ENCODE measurements at places on chromosomes 2 and 18.

DNA sequence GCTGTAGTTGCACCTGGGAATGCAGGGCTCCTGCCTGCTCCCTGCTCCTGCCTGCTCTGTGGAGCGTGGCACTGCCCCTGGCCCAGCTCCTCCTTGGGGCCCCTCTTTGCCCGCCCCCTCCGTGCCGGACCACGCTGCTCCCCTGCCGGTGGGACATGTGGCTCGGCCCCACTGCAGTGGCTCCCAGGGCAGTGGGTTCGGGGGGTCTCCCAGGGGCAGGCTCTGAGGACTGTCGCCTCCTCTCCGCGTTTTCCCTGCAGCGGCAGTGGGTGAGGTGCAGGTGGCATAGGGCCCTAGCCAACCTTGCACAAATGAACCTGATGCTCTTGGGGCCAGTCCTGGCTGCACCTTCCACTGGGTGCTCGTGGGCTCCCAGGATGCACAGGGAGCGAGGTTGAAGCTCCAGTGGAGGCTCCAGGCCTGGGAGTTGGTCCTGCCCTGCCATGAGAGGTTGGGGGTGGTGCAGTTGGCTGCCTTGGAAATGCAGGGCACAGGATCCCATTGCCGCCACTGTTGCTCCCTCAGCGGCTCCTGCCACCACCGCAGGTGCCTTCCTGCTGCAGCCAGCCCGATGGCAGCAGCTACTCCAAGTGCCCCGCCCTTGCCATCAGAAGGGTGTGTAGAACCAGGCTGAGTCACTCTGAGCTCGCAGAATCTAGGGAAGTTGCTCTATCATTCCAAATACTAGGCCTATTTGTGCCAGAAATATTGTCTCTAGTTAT lies 313.1 kb upstream of the SYT4 start:
- DNase-seq, result no peak

DNA sequence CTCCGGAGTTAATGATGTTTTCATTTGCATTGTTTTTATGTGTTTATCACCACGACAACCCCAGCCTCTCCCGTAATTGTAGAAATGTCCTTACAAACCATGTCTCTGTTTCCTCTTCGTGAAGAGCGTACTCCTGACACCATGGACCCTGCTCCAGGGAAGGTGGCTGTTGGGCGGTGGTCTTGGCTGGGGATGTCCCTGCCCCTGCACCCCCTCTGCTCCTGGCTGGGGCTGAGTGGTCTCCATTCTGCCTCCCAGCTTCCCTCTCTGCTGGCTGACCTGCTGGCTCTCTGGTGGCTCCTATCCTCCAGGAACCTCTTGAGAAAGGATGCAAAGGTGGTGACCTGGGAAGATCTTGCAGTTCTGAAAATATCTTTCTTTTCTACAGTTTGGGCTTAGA lies 81.1 kb downstream of the ASB1 start:
- DNase-seq, result no peak

GRCh38 chr2:159617100-159617499 lies 752 bp upstream of the BAZ2B start:
- DNase-seq, result no peak

GRCh38 chr2:118807668-118808428 lies 39.6 kb downstream of the EN1 start:
- no peak for DNase-seq

DNA sequence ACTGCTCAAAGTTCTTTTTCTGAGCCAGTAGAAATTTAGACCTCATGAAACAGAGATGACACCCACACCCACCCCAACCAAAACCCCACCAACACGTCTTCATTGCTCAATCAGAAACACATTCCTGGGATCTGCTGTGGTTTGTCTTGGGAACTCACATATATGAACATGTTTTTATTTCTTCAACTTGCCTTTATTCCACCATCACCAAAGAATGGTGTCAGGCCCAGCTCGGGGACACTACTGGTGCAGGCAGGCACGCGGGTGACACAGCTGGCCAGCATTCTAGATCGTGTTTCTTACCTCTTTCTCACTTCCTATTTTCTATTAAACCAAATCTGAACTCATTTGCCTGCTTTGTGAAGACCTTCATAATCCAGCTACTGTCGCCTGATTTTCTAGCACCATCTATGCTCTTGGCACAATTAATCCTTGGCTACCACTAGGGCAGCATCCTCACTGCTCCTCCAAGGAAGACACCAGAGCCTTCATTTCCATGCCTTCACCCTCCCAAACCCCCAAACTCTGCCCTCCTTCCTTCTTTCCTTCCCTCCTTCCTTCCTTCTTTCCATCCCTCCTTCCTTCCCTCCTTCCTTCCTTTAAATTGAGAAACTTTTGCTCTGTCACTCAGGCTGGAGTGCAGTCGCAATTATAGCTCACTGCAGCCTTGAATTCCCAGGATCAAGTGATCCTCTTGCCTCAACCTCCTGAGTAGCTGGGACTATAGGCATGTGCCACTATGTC lies 157.1 kb downstream of the BCL2 start:
- DNase-seq, result no peak

DNA sequence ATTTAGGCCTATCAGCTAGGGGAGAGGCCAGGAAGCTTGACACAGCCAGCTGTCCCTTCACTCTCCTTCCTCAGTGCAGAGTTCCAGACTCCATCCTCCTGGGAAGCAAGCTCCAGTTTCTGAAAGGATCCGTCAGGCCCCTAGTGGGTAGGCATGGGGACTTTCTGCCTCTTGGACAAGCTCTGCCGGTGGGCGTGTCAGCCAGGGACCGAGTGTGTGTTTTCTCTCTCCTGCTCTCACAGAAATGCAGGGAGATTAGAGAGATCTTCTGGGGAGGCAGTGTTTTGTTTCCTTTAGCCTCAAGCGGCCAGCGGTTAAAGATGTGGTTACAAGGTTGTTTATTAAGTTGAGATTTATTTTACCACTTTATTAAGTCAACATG lies 29.9 kb upstream of the OTOS start:
- DNase-seq, result no peak

DNA sequence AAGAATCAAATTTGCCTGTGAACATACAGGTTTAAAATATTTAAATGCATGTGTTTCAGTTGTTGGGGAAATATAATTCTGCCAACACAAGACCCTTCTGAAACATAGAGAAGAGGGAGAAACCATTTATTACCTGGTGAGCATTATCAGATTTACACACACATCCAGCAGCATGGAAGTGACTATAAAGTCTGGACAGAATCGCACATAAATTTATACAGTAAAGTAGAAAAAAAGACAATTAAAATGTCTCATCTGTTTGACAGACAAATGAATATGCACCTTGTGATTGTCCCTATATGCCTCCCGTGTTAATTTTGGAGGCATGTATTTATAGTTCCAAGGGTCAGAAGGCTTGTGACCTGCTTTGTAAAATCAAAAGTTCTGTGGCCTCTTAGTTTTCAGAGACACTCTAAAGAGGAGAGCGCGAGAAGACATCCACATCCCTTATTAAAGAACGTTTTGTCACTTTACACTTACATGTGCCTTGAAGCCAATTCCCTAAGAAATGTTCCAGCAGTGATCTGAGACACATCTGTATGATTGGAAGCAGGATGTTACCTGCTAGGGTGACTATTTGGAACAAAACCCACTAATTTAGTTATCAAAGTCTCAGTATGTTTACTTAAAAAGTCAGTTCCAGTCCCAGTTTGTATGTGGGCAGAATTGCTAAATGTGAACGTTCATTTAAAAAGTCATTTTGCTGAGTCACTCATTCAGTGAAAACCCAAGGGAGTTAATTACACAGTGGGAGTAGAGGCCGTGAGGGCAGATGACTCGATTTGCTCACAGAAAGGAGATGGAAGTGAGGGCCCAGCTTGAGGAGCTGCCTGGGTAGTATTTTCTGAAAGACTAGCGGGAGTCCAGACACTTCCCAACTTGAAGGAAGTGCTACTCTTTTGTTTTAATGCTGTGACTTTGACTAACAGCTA lies 527.6 kb upstream of the MEX3C start:
- DNase-seq, result no peak

DNA sequence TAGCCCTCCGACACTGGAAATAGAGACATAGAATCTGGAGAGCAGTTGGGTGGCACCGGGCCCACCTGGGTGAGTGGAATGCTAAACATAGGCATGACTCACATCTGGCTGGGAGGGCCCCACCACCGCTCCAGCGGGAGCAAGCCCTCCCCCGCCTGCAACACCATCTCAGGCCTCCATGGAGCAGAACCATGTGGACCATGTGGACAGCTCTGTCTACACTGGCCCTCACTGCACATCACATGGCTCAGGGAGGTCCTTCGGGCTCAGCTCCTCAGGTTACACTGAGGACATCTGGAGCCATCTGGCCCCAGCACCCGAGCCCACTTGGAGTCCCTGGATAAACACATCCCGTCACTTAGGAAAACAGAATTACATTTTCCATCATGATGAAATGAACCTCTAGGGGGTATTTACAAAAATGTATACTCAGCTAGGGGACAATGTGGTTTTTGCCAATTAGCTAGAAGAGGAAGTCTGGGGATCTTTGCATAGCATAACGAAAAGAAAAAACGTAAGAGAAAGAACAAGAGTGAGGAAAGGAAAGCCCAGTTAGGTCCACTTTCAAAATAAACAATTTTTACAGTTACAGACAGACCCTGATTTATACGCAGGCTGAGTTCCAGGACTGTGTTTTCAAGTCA lies 30.7 kb upstream of the MLPH start:
- DNase-seq, result no peak

DNA sequence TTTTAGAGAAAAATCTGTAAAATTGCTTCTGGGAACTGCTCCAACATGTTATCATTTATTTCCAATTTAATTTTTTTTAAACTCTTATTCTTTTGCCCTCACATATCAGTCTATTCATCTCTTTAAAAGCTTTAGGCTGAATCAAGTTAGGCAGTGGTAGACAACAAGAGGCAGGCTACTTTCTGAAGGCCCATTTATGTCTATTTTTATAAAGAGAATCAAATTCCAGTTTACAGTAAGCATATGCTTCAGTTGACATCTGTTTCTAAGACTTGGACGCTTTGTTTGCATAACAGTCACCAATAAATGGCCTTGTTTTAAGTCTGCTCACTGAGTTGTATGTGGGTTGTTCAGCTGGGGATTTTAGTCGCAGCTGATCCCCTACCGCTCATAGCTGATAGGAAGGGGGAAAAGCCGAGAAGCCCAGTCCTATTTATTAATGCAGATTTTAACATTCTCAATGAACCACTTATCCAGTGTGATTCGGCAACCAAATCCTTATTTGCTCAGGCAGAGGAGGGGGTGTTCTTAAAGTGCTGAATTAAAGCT lies 260.4 kb upstream of the SIX3 start:
- DNase-seq, result no peak

- no peak for DNase-seq
These were observed 40.1 kb downstream of the FBXO48 start for GRCh38 chr2:68426848-68427579.

DNA sequence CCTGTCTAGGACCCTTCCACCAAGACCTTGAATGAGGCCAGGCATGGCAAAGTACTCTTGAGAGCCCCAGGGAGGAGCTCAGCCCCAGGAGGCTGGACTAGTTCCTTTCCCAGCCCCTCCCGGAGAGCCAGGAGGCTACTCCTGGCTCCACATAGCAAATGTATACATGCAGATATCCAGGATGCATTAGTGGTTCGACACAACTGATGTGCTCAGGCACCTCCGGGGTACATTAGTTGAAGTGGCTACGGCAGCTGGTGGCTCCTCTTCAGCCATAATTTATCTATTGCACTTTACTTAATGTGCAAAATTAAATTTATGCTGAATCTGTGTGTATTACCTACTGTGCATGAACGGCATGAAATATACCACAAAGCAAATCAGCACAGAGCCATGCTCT lies 182.8 kb upstream of the MEIS1 start:
- DNase-seq, result no peak

DNA sequence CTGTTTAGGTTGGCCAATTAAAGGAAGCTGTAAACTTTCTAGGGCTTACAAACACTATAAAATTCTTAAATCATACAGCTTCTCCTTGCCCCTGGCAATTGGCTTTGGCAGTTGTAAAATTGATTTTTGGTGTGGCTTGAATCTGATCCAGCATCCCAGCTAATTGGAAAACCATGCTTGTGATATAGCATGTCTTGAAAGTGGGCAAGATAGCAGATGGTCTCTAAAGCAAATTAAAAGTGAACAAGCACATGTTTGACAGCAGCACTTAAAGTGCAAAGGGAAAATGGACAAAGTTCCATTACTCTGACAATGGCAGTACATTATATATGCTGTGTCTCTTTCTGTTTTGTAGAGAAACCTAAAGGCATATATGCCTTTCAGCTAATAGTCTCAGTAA lies 302.9 kb upstream of the NXPH2 start:
- no peak for DNase-seq

DNA sequence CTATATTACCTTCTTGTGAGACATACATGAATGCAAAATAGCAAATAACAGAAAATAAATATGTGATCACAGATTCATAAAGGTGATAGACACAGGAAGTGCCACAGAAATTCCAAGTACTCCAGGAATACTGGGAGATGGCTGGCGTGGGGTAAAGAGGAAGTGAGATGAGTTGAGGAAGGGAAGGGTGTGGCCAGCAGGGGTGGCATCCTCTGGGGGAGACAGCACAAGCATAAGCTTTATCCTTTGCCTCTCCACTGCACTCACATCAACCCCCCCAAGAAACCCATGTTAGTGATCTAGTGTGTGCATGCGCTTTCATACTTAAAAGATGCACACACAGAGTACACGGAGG lies 94.8 kb upstream of the B3GNT7 start:
- DNase-seq, result no peak

GRCh38 chr18:77096936-77097886 lies 35.4 kb downstream of the MBP start:
- DNase-seq, result no peak

- no peak for DNase-seq
These were observed 46.7 kb upstream of the SERPINE2 start for GRCh38 chr2:224085811-224086210.

DNA sequence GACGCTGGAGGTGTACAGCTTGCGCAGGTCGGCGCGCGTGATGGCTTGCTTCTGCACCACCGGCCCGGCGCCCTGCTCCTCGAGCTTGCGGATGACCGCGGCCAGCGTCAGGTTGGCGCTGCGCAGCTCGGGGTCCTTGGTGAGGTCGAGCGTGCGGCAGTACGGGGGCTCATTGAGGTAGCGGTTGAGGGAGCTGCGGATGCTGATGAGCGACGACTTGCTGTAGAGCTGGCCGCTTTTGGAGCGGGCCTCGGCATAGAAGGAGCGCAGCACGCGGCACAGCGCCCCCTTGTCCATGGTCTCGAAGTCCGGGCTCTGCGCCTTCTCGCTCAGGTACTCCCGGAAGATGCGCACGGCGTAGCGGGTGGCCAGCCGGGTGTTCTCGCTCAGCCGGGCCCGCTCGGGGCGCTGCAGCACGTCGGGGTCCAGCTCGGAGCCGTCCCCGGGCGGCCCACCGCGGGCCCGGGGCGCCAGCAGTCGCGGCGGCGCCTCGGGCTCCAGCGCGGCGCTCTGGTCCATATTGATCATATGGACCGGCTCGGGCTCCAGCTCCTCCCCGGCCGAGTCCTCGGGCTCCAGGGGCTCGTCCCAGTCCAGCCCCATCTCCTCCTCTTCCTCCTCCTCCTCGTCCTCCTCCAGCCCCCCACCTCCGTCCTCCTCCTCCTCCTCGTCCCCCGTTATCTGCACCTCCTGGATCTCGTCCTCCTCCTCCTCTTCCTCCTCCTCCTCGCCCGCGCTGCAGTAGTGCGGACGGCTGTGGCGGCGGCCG lies 523 bp downstream of the KCTD1 start:
- peak; percentile 65 for DNase-seq
